ENCODE measurements at places on chromosomes 7 and 10.

DNA sequence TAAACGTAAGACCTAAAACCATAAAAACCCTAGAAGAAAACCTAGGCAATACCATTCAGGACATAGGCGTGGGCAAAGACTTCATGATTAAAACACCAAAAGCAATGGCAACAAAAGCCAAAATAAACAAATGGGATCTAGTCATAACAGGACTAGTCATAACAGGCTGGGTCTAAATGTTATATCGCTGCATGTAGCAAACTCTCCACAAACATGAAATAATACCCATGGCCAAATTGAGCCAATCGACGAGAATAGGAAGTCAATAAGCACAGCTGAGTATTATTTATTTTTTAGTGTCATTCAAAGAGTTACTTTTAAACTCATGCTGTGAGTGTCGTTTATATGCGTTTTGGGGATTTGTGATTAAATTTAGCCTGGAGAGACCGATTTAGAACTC, 225.1 kb downstream of the TFEC start:
- DNase-seq = no peak

DNA sequence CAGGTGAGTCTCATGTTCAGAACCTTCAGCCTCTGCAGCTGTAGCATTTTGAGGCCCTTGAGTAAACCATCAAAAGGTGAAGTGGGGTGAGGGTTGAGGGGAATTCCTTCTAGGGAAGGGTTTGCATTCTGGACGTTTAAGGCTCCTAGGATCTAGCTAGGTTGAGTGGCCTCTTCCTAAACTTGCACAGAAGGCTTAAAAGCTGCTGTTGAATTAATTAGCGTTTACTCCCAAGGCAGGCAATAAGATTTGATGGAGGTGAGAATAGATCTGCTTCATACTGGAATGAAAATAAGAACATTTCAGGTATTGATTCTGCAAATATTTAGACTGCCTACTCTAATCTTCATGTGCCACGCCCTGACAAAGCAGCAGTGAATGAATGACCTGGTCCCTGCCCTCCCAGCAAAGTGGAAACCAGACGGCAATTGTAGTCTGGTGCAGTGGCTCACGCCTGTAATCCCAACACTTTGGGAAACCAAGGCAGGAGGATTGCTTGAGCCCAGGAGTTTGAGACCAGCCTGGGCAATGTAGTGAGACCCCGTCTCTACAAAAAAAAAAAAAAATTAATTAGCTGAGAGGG, 11.4 kb upstream of the KPNA7 start:
- no peak for DNase-seq

DNA sequence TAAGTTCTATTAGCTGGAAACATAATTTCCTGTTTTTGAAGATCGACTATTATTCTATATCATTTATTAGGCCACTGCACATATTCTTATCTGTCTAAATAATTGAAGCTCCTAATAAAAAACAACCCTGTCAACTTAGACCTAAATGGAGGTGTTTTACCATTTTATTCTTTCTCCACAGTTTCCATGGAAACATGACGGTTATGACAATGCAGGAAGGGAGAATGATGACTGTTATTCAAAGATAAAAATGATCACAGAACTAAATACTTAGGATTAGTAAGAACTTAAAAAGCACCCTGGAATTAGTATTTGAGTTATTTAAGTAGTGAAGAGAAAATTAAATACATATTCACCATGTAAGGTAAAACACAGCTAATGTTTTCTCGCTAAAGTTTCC, 119.9 kb upstream of the DKK1 start:
- no peak for DNase-seq

DNA sequence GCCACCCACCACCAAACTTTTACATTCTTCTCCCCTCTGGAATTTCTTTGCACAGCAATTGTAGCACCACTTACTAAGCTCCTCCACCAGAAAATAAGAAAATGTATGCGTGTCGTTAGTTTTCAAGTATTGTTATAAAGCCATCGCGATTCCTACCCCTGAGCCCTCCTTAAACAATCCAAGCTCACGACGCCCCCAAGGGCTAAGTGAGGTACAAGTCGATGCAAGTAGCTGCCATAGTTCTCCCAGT, 1.3 kb downstream of the FRAT2 start:
- DNase-seq = no peak

- DNase-seq = no peak
Observed at GRCh38 chr10:80598084-80598798, 60.5 kb downstream of the SH2D4B start.

- no peak for DNase-seq
Observed at GRCh38 chr7:112226701-112227276, 20.3 kb downstream of the ZNF277 start.

GRCh38 chr10:114634609-114634979, 23.5 kb downstream of the ABLIM1 start:
- DNase-seq = no peak

- DNase-seq = no peak
Observed at GRCh38 chr7:114956702-114957101, 34.8 kb downstream of the MDFIC start.

GRCh38 chr10:11702264-11702663, 39.9 kb upstream of the ECHDC3 start:
- no peak for DNase-seq

DNA sequence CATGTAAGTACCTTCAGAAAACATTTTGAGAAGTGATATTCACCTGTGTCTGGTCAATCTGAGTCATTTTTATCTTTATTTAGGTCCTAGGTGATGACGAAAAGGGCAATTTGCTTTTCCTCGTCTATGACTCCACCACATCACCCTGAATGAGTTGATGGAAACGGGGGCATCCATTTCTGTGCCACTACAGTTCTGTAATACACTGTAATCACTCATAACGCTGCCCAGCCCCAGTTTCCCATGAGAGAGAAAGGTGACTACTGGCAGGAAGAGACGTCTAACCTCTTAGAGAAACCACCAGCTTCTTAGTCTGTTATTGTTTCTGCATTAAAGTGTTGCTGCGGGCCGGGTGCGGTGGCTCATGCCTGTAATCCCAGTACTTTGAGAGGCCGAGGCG, 205.3 kb upstream of the MKLN1 start:
- no peak for DNase-seq

DNA sequence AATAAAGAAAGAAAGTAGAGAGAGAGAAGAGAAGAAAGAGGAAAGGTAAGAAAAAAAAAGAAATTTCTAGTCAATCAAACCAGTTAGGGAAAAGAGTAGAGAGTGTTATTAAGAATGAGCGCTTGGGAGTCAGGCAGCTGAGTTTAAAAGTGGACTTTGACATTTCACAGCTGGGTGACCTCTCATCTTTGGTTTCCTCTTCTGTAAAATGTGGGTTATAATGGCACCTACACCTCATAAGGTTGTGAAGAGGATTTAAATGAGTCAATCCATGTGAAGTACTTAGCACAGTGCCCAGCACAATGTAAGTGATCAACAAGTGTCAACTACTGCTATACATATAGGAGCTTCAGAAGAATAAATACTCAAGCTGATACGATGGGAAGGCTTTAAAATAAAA, 12.2 kb downstream of the HOXA1 start:
- no peak for DNase-seq

DNA sequence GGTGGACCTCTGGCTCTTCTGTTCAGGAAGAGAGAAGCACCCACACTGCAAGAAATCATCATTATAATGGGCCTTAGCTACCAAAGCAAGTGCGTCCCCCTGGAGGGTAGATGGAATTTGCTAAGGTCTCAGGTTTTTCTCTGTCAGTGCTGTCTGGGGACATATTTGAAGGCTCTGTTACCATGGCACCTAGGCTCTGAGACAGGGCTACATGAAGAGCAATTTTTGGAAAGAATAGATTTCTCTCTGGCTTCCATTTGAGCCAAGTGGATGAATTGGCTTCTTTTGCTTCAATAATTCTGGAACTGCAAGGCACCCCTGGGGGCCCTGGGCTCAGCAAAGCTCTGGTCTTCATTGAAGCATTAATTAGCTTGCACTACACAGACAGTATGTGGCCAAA, 349.1 kb upstream of the GALNT17 start:
- no peak for DNase-seq
